CD8-positive, alpha-beta memory T cell (primary cell): ENCODE measurements at places on chromosomes 12 and 14. TPM values are rescaled to one million over a fixed set of nuclear protein-coding genes. Genes with fewer than 3 reads are reported as not detected.
A peak's percentile ranks its signal among the peaks of the same experiment; 100 is the strongest.

The PAX9 gene
- not detected for polyA plus RNA-seq

The RNF31 gene
- polyA plus RNA-seq: 71.5 TPM

The DHH gene
- polyA plus RNA-seq: not detected

The TRIP11 gene
- 75.2 TPM for polyA plus RNA-seq

The AMDHD1 gene
- 0.68 TPM for polyA plus RNA-seq

DNA sequence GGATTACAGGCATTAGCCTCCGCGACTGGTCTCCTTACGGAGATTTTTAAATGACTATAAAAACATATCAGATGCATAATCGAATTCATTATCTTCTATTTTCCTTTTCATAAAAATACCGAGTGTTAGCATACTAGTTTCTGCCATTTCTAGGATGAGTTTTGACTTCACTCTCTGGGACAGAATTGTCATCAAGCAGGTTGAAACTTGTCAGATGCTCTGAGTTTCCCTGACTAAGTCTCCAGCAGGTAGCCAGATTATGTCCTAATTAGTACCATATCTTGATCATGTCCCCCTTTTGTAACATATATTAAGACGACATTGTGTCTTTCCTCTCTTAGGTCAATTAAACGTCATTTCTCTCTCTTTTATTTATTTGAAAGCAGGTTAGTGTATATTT is 103.5 kb upstream of the RASSF8 start:
- no peak for DNase-seq

- DNase-seq: no peak
These were observed 2.7 kb downstream of the GLTP start for GRCh38 chr12:109877504-109878246.

DNA sequence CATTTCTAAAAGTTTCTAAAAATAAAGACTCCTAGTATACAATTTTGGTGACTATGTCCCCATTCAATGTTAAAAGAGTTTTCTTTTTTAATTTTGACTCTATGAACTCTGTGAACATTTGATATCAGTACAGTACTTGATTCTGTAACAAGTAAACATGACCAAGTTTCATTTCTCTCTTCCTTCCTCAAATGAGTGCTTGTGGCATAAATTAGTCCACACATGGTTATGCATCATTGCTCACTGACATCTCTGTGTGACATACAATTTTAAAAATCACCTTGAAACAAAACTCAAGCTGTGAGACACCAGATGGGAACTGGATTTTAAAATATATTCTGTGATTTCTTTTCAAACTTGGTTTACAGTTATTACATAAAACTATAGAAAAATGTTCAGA is 253.9 kb upstream of the MDGA2 start:
- no peak for DNase-seq

DNA sequence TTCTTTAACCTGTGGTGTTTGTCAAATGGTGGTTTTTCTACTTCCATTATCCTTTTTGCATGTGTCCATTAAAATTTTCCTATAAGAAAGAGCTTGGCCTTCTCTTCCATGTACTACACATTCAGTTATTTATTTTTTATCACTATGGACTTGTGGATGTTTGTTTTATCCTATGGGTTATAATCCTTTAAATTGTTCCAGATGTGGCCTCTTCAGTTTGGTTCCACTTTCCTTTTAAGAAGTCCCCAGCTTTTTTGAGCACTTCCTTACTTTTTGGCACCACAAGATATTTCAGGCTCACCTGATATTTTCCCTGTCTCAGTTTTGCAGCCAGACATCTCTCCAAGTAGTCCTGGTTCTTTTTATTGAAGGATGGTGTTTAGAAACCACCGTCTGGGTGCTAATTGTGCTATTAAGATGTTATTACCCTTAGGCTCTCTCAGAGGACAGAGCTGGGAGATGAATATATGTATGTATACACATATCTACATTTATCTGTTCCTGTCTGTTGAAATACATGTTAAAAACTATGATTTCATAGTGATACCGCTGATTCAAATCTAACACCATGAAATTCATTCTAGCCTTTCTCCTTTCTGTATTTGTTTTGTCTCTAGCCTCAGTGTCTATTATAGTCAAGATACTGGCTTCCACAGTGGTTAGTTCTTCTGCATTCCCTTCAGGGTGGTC is 408.5 kb upstream of the RGS6 start:
- no peak for DNase-seq

GRCh38 chr12:24780697-24781368 is 168.1 kb downstream of the BCAT1 start:
- no peak for DNase-seq

DNA sequence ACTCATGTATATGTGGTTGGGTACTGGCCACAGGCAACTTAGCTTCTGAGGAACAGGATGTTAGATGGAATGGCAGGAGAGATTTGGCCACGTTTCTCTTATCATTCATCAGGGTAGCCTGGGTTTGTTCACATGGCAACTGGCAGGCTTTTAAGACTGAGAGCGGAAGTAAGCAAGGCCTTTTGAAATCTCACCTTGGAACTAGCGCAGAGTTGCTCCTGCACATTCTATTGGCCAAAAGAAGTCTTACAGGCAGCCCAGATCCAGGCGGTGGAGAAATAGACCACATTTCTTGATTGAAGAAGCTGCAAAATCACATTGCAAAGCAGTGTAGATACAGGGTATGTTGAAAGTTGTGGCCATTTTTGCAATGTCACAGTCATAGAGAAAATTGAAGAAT is 3.7 kb downstream of the CLEC4A start:
- DNase-seq: no peak

DNA sequence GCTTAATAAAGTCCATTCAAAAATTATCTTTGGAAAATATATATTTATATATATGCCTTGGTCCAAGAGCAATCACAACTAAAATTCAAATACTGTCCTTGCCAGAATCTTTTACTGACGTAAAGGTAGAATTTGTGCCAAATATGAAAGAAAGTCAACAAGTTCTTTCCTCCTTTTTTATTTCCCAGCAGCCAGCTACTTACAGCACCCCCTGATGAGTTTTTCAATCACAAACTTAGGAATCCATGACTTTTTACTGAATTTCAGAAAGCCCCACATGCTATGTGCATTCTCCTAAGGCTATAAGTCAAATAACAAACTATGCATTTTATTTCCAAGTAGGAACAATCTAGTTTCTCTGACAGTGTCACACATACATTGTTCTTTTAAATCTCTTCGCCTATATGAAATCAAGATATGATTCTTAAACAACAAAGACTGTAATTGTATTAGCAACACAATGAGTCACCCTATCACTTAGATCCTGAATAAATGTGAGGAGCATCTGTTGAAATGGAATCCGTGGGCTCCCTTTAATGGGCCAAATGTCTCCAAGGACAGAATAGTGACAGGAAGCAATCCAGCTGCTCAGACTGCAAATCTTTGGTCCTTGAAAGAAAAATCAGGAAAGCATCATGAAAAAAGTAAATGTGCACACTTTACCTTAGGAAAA is 271.4 kb downstream of the DUSP6 start:
- no peak for DNase-seq

- no peak for DNase-seq
These were observed 989.3 kb upstream of the NOVA1 start for GRCh38 chr14:27587103-27587502.

DNA sequence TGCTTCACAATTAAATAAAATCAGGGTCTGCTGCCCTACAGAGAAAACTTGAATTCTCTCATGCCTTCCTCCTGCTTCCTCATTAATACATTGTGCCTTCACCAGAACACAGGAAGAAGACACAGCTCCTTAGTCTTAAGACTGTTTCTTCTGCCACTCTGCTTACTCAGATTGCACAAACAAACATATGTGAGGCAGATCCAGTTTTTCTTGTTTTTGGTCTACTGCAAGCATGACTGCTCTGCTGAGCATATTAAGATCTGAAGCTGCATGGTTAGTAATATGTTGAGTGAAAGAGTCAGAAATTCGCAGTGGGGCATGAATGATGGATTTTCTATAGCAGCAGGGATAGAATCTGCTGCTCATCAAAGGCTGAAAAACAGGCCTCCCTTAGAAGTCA is 321.1 kb upstream of the STXBP6 start:
- DNase-seq: no peak

GRCh38 chr12:91994208-91994797 is 151.3 kb downstream of the BTG1 start:
- DNase-seq: no peak

DNA sequence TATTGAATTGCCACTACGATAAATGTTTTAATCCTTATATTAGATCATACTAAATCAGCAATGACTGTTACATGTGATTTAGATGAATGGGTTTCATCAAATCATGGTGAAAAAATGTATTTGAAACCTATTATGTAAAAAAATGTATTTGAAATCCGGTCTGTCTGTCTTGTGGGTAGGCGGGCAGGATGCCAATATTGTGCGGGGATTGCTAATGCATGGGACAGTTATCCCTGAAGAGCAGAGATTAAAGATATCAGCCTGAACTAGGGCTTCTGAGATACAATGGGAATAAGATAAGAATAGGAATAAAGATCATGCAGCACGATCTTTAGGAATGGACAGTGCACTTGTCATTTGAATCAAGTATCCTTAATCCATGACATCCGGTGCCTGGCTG is 134.0 kb downstream of the PRKCH start:
- no peak for DNase-seq

DNA sequence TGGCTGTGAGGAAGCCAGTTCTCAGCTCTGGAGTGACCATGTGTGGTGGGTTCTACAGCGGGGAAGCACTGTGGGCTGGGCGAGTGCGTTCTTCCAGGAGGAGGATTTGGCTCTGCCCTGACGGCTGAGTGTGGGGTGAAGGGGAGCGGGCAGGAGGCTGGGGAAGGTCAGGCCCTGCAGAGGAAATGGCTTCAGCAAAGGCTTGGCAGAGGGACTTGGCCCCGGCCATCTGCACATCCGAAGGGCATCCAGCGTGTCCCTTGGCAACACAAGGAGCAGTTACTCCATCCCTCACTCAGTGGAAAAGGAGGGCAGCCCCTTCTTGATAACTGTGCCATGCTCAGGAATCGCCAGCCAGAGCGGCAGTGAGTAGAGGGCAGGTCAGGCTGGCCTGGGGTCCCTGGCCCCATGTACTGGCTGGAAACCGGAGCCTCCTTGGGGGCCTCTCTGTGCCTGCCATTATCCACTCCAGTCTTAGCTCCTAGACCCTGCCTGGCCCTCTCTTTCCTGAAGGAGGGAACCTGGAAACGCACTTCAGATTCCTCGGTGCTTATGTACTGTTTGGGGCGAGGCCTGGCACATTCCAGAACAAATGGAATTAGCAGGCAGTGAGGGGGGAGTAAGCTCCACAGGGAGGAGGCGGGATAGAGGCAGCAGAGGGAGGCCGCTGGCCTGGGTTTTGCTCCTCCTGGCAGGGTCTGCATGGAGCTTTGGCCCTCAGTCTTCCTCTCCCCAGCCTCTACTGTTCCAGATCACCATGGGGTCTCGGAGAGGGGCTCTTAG is 133.6 kb upstream of the NCOR2 start:
- no peak for DNase-seq

DNA sequence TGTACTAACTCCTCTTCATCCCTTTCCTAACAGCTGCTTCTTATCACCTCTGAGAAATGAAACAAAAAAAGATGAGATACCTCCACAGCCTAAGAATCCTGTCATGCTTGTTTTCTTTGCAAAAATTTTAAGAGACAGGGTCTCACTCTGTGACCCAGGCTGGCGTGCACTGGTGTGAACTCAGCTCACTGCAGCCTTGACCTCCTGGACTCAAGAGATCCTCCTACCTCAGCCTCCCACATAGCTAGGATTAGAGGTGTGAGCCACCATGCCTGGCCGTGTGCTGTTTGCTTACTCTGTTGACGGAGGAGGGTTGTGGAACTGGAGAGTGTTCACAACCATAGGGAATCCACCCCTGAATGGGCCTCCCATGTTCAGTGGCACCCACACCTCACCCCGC is 16.2 kb downstream of the CSRNP2 start:
- no peak for DNase-seq

DNA sequence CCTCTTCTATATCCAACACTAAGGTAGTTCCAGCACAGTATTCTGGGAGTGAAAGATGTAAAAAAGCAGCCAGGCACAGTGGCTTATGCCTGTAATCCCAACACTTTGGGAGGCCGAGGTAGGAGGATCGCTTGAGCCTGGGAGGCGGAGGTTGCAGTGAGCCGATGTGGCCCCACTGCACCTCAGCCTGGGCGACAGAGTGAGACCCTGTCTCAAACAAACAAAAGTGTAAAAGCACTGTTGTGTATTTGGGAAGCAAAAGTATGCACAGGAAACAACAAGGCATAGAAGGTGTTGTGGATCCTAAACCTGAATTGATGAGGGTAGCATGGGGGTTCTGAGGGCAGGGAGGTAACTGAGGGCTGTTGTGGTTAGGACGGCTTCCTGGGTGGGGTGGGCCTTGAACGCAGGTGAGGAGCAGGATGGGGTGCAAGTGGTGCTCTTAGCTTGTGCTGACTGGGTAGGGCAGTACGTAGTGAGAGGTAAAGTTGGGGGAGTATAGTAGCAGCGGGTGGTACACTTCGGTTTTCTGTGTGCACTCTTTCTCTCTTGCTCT is 64.2 kb downstream of the RASSF3 start:
- peak; percentile 92 for DNase-seq

DNA sequence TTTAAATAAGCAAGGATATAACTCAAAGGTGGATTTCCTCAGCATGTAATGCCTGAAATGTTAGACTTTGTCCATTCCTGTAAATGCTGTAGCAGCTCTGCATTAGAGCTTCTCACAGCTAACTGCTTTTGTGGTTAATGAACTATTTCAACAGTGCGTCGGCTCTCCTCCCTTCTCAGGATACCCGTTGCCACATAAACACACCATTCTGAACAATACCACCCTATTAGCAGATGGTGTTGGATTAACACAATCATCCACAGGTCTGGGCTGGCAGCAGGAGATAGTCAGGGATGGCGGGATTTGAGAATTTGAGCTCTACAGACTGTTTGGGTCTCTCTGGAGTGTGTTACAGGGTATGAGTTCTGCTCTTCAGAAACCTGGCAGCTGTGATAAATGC is 33.5 kb upstream of the C12orf42 start:
- no peak for DNase-seq

GRCh38 chr14:30240018-30240417 is 312.4 kb upstream of the PRKD1 start:
- no peak for DNase-seq

DNA sequence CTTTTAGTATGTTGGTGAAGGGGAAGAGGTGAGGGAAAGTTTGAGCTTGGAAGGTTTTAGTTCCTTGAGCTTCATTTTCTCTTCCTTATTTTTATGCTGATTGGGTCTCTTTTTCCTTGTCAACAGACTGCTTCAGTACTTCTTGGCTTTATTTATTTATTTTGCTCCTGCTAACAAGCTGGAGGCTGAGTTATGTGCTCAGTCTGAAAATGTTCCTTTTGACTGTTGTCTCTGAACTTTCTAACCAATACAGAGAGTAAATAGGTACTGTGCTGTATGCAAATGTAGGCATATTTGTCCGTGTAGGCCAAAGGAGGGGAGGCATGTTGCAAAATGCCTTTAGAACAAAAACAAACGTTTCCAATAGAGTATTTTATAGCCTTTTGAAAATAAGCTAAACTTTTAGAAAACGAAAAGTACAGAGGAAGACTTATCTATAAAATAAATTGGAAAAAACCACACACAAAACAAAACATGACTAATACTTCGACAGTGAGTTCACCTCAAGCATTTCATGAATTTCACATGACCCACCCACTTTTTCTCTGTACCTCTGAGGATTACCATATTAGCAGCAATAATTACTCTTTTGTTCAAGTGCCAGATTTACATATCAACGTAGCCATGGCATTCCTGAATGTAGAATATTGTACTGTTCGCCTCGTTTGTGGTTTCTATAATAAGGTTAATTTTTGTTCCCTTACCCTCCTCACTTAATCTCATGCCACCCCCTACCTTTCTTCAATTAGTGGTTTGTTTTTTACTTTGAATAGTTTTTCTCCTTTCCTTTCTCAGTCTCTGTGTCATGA is 4.7 kb upstream of the CREBL2 start:
- DNase-seq: no peak
